ENCODE measurements at places on chromosomes 11 and 22.

DNA sequence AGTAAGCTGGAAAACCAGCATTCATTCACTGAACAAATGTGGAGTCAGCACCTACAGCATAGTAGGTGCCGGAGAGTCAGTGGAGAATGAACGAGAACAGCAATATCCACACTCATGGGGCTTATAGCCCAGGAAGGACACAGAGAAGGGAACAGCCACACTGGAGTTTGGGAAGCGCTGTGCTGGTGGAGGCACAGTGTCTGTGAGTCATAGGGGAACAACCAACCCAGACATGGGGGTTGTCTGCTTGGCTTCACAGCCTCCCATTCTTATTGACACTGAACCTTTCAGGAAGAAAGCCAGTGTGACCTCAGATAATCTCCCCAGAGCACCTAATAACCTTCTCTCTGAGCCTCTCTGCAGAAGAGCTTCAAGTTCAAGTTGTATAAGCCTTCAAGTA is 56.6 kb upstream of the UBASH3B start:
- DNase-seq = no peak

GRCh38 chr22:36325154-36326031 is 62.4 kb downstream of the MYH9 start:
- no peak for DNase-seq

- DNase-seq = no peak
Observed at GRCh38 chr22:49763138-49763537, 64.5 kb downstream of the BRD1 start.

GRCh38 chr11:115469361-115469760 is 34.9 kb downstream of the CADM1 start:
- no peak for DNase-seq

DNA sequence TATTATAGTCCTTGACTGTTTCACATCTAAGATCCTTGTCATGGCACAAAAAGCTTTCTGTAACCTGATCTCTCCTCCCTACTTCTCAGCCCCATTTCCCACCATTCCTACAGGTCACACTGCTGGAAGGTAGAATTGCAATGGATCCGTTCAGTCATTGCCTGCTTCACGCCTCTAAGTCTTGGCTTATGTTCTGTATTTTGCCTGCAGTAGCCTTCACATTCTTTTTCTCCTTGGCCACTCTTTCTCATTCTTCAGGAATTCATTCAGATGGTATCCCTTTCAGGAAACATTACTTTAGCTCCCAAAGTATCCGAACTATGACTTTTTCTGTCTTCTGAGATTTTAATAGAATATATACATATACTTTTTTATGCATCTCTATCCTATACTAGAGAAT is 731.5 kb downstream of the NTM start:
- DNase-seq = no peak
